ENCODE measurements at places on chromosomes 7 and 10.
A peak's percentile ranks its signal among the peaks of the same experiment; 100 is the strongest.

- DNase-seq, result no peak
Measured at GRCh38 chr10:131575877-131576276, 264.4 kb upstream of the TCERG1L start.

- no peak for DNase-seq
Measured at GRCh38 chr10:90977855-90978486, 57.1 kb upstream of the ANKRD1 start.

DNA sequence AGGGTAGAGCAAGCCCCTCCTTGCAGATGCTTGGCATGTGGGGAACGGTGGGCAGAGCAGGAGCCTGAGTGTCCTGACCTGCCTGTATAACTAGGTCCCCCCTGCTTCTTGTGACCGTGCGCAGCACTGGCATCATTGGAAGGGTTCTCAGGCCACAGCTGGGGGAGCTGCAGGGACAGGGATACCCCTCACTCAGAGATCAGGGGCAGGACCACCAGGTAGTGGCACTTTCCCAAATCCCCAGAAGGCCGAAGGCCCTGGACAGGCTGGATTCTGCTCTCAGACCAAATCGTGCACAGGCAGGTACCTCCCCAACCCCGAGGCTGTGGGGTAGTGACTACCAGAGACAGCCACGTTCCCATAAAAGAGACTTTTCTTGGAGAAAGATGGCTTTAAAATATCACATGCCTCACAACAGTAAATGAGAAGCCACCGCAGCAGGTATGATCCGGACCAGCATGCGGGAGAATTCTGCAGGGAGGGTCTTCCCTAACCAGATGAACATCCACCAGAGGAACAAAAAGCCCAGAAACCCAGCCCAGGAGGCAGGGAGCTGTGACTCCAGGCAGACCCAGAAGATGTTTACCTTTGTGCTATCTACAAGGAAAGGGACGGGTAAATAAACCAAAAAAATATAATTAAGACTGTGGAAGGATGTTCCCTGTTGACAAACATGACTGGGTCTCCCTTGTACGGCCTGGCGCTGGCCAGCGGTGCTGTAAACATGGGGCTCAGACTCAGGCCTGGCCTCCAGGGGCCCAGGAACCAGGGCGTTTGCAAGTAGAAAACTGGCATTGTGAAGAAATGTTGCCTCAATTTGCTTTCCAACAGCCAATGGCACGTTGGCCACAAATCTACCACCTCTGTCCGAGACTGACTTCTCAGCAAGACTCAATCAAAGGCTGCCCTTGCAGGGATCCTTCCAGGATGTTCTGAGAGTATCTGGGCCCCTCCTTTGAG lies 180.0 kb downstream of the TNS3 start:
- no peak for DNase-seq

DNA sequence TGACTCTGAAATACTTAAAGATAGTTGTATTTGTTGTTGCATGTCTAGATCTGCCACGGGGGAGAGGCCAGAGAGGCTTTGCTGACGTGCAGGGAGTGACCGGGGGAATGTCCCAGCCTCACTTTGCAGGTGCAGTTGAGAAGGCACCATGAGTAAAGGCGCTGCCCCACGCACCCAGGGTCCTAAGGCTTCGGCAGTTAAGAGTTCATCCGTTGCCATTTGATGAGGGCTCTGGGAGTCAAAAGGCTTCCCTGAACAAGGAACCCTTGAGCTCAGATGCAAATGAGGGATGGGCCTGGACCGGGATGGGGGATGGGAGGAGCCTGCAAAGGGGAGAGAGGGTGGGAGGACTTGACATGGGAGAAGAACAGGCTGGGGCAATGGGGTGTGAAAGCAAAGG lies 20.4 kb downstream of the PPP2R2D start:
- no peak for DNase-seq

DNA sequence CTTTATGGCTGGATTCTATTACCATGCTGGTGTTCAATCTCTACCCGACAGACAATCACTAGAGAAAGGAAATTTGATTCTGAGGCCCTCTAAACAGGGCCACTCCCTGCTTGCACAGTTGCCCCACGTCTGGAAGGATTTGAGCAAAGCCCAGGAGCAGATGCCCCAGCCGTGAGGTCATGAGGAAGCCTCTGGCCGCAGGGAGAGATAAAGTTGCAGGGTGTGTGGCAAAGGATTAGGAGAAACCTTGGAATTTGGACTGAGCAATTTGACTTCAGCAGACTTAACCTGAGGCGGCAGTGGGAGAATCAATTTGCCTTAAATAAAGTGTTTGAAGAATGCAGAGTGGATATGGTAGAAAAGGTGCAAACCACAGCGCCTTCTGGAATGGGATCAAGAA lies 40.2 kb upstream of the KLF6 start:
- DNase-seq, result peak; percentile 49

DNA sequence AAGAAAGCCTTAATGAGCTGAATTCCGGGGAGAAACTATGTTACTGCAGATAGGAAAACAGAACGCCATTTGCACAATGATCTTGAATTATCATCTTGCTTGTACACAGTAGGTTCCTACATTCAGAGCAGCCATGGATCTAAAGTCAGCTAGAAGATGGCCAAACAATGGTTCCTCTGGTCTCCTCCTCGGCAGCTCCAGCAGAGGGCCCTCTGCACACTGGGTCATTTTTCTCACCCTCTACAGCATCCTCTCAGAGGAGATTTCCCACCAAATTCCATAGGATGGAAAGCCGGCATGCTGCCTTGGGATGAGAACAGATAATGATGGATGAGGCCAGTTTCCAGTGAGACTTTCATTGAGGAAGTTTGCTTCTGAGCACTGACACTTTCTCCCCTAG lies 308.5 kb upstream of the NFE2L3 start:
- no peak for DNase-seq

DNA sequence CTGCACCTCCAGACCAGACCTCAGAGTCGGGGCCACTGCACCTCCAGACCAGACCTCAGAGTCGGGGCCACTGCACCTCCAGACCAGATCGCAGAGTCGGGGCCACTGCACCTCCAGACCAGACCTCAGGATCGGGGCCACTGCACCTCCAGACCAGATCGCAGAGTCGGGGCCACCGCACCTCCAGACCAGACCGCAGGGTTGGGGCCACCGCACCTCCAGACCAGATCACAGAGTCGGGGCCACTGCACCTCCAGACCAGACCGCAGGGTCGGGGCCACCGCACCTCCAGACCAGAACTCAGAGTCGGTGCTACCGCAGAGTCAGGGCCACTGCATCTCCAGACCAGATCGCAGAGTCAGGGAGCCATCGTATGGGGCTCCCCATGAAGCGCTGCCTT lies 105.9 kb downstream of the ACTR3B start:
- DNase-seq, result no peak

GRCh38 chr10:95290461-95291364 lies at the start of gene PDLIM1:
Gene PDLIM1 (minus strand): TSS chr10:95291003. CDS start chr10:95290915, 88 bp downstream.
- no peak for DNase-seq

GRCh38 chr10:113171662-113172061 lies 221.6 kb downstream of the TCF7L2 start:
- no peak for DNase-seq

DNA sequence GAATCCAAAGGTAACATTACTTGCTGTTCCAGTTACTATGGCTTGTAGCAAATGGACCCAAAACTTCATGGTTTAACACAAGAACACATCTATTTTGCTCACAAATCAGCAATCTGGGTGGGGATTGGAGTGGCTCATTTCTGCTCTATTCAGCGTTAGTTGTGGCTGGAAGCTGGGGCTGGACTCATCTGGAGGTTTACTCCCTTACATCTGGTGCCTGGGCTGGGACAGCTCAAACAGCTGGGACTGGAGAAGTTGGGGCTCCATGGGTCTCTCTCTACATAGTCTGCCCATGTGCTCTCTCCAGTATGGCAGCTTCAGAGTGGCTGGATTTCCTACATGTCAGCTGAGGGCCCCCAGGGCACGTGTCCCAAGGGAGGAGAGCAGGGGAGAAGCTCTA lies 33.7 kb upstream of the NAMPT start:
- no peak for DNase-seq

GRCh38 chr10:71799608-71800453 lies 26.5 kb upstream of the VSIR start:
- no peak for DNase-seq

DNA sequence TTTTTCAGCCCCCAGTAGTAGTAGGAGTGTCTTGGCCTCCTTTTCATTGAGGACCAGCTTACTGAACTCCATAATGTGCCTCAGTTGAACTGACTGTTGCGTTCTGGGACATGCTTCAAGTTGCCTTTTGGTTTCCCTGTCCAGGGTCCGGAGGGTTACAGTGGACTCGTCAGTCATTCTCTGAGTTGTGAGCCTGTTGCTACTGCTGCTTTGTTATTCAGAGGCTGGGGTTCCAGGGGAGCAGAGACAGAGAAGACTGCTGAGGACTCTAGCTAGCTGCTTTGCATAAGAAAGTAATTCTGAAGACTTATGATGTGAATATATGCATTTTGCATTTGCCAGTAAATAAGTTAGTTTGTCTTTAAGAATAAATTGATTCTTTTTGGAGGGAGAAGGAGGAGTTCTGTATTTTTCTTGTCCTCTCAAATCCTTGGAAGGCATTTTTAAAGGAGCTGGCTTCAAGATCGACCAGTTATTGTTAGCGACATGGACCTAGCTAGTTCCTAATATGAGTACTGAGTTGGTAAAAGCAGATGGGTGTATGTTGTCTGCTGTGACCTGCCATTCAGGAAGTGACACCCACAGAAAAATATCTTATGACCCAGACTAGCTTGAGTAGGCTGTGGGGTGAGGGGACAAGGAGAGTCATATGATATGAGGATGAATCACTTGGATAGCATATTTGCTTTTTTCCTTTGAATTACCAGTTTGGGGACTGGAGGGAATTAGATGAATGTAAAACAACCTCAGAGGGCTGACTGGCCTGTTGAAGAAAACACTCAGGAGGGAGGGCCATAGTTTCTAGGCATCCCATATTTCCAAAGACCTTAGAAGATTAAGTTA lies 8.3 kb downstream of the PI4K2A start:
- DNase-seq, result no peak

Data from NCI-H524 (cell line).